ENCODE measurements at places on chromosomes 16 and 17.

- no peak for DNase-seq
Measured at GRCh38 chr17:12463102-12463501, 202.6 kb upstream of the MYOCD start.

DNA sequence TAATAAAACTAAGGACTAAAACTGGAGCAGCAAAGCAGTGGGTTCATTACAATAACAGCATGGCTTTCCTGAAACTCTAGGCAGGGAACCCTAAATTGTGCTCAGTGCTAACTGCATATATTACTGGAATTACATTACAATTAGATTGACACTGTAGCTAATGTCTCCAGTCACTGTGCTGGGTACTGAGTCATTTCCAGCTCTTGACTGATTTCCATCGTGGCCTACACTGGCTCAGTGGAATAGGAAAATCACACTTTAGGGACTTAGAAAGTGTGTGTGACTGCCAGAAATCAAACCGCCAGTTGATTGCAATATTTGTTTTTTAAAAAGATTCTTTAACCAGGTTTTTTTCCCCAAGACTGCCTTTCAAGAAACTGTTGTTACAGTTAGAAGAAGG is 1447.4 kb upstream of the GOT2 start:
- DNase-seq: no peak

GRCh38 chr16:80541306-80541694 is 507 bp downstream of the DYNLRB2 start:
- no peak for DNase-seq

DNA sequence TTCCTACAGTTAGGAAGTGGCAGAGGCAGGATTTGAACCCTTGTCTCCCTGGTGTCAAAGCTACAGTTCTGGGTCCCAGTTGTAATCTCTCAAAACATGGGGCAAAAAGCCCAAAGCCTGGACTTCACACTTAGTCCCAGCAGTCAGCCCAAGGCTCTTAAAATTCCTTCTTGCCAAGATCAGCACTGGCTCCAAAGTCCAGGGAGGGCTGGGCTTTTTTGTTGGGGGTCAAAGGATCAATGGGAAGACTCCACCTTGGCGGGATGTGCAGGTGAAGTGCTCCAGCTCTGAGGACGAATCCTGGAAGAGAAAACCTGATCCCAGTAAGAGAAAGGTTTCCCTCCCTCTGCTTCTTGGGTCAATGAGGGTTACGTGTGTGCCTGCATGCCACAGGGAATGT is 195.5 kb downstream of the HAPSTR1 start:
- DNase-seq: no peak

- DNase-seq: peak; percentile 64
Measured at GRCh38 chr17:39622380-39623006, 4.3 kb upstream of the PPP1R1B start.

DNA sequence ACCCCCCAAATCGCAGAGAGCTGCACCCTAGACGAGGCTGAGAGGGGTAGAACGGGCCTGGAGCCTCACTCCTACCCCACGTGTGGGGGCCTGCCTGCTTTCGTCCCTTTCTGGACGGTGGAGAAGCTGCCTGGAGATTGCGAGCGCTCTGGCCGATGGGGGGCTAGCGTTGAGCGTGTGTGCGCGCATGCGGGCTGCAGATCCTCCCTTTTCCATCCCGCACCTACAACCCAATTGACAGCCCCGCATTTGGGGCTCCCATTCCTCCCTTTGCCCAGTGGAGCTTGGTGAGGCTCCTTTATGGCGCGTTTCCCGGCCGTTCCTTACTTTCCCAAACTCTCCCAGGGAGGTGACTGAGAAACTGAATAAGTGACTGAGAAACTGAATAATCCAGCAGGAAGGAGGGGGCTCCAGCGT is 907 bp upstream of the ESRP2 start:
- no peak for DNase-seq

GRCh38 chr16:85395207-85395912 is 217.8 kb upstream of the GSE1 start:
- no peak for DNase-seq

- peak; percentile 57 for DNase-seq
Measured at GRCh38 chr16:8660841-8661301, 13.5 kb upstream of the ABAT start.

- DNase-seq: no peak
Measured at GRCh38 chr17:80511222-80512180, 33.1 kb upstream of the RPTOR start.

- DNase-seq: no peak
Measured at GRCh38 chr17:49524473-49525359, 29.6 kb downstream of the NGFR start.

DNA sequence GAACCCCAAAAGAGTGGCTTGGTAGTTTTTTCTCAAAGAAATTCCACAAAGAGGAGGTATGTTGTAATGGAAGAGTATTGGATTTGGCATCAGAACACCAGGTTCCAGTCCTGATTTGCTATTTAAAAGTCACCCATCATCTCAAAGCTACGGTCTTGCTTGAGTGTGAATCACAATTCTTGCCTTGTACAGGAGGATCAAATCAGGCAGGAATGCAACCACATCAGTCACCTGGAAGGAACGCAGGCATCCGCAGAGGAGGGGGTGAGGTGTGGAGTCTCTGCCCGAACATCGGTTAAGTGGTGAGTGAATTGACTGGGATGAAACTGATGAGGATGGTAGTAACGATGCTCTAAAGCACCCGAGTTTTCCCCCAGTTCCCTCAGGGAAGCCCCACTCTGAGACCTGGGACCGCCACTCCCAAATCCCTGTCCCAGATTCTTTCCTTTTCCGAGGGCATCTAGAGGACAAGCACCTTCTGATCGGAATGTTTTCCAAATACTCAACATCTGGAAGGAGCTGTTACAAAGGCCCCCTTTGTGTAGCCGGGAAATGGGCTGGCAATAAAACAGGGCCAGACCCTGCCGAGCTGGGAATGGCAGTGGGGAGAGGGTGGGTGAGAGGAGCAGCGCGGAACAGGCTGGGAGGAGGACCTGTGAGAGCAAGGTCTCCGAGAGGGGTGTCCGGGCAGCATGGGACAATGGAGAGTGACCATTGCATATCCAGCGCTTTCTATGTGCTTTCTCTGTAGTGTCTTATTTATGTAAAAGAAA is 469.6 kb downstream of the SLC39A11 start:
- no peak for DNase-seq

DNA sequence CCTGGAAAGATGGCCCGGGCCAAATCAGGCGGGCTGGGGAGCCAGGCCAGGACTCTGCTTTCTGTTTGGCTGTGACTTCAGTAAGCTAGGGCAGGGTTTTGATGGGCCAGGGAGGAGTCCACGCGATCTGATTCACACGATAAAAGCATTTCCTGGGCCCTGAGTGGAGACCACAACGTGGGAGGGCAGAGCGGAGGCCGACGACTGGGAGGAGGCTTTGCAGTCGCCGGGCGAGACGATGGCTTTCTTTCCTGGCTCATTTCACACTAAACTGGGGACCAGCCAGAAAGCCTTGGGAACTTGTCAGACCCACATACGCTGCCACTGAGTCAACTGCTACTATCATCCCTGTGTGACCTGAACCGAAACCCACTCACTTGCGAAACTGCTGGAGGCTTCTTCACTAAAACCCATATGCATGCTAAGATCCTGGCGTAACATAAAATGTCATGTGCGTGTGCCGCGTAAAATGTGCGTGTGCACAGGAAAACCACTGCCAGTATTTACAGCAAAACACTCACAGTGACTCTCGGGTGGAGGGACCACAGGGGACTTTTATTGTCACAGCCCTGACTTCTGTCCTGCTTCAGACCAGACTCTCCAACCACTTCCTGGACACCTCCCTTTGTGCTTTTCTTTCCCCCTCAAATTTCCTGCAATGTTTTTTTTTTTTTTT is 14.2 kb upstream of the RHBDF2 start:
- DNase-seq: peak; percentile 87

- no peak for DNase-seq
Measured at GRCh38 chr16:69859105-69859989, 91.8 kb upstream of the CLEC18A start.

DNA sequence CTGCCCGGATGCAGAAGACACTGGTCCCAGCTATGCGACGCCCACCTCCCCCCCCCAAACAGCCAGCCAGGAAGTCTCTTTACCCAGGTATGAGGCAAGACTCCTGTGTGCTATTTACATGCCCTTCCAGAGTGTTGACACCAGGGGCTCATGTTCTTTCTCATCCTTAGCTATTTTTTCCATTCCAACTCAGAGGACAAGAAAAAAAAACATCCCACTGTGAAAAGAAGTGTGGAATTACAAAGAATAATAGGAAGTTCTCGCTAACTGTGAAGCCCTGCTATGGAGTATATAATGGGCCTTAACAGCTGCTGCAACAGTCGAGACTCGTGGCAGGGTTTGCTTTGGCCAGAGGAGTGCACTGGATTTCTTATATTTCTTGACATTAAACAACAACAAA is 584.9 kb downstream of the CDH13 start:
- DNase-seq: no peak

DNA sequence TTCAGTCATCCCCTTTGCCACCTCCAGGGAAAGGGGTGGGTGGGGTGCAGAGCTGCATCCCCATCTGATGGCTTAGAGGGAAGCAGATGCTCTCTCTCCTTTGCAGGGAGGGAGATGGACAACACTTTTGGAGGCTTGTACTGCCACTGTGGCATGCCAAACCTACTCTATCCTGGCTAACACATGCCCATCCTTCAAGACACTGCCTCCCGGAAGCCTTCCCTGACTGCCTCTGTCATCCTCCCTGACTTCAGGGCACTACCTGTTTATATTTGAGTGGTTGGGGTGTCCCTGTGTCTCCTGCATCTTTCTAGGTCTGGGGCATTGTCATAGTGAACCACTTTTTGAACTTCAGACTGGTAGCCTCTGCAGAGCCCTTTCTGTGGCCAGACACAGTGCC is 202.3 kb downstream of the ZNF423 start:
- no peak for DNase-seq

DNA sequence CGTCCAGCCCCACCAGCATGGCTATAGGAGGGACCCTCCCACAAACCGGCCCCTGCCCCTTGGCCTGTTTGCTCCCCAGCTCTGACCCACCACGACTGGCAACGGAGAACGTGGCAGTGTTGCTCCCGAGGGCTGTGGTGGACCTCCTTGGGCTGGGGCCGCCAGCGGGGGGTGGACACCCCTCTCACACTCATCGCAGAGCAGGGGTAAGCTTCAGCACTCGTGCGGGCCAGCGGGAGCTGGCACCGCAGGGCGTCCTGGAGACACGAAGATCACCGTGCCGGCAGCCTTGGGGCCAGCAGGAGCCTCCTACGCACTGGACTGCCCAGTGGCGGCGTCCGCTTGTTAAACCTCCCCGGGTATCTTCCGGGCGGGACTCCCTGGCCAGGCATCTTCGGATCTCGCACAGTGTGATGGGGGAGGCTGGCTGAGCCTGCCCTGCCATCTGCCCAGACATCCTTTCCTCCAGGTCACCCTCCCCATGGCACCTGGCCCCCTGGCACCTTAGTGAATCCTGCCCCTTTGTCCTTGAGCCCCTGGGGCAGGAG is 53.5 kb downstream of the ABR start:
- DNase-seq: no peak

GRCh38 chr17:79080349-79080748 is 5.7 kb downstream of the ENGASE start:
- no peak for DNase-seq

GRCh38 chr16:84611041-84611440 is 6.8 kb downstream of the COTL1 start:
- no peak for DNase-seq
